Cardiac septum (tissue), 1 donor: ENCODE measurements at places on chromosomes 6 and 20. TPM values are rescaled to one million over a fixed set of nuclear protein-coding genes. Genes with fewer than 3 reads are reported as not detected.

Gene NRSN1
- total RNA-seq = not detected

Gene KCNG1
- total RNA-seq = 0.48 TPM

DNA sequence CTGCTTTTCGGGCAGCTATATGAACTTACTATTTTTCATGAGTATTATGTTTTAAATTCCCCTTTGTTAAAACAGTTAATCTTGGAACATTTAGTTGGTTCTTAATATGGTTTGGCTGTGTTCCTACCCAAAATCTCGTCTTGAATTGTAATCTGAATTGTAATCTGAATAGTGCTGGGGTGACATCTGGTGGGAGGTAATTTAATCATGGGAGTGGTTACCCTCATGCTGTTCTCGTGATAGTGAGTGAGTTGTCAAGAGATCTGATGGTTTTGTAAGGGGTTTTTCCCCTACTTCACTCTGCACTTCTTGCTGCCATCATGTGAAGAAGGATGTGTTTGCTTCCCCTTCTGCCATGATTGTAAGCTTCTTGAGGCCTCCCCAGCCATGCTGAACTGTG lies 305.4 kb upstream of the MAP3K7 start:
- no peak for DNase-seq

DNA sequence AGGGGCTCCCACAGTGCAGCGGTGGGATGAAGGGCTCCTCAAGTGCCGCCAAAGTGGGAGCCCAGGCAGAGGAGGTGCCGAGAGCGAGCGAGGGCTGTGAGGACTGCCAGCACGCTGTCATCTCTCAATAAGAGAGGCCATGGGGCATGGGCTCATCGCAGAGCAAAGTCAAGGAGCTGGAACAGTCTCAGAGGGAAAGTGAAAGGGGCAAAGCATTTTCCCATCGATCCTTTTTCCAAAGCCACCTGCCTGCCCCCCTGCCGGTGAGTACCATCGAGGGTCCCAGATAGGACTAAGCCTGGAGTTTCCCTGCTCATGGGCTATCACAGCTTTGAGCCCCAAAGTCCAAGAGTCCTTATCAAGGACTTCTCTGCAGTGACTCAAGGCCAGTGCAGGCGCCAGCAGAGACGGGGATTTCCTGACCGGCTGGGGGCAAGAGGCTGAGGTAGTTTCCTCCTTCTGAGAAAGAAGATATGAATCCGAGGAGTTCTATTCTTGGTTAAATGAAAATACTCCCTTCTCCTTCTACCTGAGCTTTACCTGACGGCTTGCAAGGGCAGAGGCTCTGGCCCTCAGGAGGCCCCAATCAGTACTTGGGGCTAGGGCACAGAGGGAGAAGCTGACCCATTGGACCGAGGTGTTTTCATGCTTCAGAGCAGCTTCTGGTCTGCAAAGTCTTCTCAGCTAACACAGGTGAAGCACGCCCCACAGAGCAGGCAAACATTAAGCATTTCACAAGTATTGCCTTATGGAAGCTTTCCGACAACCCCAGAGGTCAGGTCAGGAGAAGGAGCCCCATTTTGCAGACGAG lies 22.6 kb downstream of the ETV7 start:
- DNase-seq = no peak
